Activated naive CD4-positive, alpha-beta T cell treated with anti-CD3 and anti-CD28 coated beads, Interleukin-2, amount 10 ng/mL, durations not matched to agents 7 days and 5 days (primary cell): ENCODE measurements at places on chromosomes 4 and X.
A peak's percentile ranks its signal among the peaks of the same experiment; 100 is the strongest.

GRCh38 chr4:95985051-95985450 lies 145.2 kb downstream of the PDHA2 start:
- H3K27me3 ChIP-seq = no peaks in the 10 kb centered on the region
- H3K4me1 ChIP-seq = no peaks in the 10 kb centered on the region
- no peak overlapping the region for H3K4me3 ChIP-seq
- no peaks in the 10 kb centered on the region for H3K36me3 ChIP-seq

GRCh38 chrX:2751291-2751690 lies 549 bp upstream of the XG start:
- H3K36me3 ChIP-seq = no peaks in the 10 kb centered on the region
- H3K4me3 ChIP-seq = no peak overlapping the region
- H3K27ac ChIP-seq = no peak overlapping the region

DNA sequence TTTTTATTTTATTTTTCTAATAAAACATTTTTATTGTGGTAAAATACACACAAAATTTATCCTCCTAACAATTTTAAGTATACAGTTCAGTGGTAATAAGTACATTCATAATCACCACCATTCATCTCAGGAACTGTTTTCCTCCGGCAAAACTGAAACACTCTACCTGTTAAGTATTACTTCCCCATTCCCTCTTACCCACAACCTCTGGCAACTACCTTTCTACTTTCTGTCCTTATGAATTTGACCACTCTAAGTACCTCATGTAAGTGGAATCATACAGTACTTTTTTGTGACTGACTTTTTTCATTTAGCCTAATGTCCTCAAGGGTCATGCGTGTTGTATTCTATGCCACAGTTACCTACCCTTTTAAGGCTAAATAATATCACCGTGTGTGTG lies 21.1 kb upstream of the HSFX4 start:
- H3K4me3 ChIP-seq = no peak overlapping the region
- peaks cover 6% of the 10 kb centered on the region for H3K4me1 ChIP-seq
- no peak overlapping the region for H3K27ac ChIP-seq
- no peak for DNase-seq
- no peaks in the 10 kb centered on the region for H3K36me3 ChIP-seq

DNA sequence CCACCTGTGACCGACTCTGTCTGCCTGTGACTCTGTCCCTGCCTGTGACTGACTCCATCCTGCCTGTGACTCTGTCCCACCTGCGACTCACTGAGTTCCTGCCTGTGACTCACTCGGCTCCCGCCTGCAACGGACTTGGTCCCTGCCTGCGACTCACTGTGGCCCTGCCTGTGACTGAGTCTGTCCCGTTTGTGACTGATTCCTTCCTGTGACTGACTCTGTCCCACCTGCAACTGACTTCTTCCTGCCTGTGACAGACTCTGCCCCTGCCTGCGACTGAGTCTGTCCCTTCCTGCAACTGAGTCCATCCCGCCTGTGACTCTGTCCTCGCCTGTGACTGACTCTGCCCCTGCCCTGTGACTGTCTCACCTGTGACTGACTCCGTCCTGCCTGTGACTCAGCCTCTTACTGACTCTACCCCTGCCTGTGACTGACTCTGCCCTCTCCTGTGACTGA lies 9.6 kb upstream of the UVSSA start:
- peaks cover 19% of the 10 kb centered on the region for H3K4me1 ChIP-seq
- H3K36me3 ChIP-seq = peaks cover 56% of the 10 kb centered on the region
- no peak overlapping the region for H3K4me3 ChIP-seq
- peak; percentile 50 for DNase-seq
- peak overlapping the region; percentile 85 for H3K27ac ChIP-seq

GRCh38 chr4:44351069-44351468 lies 97.5 kb downstream of the KCTD8 start:
- H3K36me3 ChIP-seq = no peaks in the 10 kb centered on the region
- H3K4me1 ChIP-seq = no peaks in the 10 kb centered on the region
- H3K27me3 ChIP-seq = no peaks in the 10 kb centered on the region
- H3K27ac ChIP-seq = no peak overlapping the region
